ENCODE measurements at places on chromosomes 16 and 17. TPM values are rescaled to one million over a fixed set of nuclear protein-coding genes. Genes with fewer than 3 reads are reported as not detected.

DNA sequence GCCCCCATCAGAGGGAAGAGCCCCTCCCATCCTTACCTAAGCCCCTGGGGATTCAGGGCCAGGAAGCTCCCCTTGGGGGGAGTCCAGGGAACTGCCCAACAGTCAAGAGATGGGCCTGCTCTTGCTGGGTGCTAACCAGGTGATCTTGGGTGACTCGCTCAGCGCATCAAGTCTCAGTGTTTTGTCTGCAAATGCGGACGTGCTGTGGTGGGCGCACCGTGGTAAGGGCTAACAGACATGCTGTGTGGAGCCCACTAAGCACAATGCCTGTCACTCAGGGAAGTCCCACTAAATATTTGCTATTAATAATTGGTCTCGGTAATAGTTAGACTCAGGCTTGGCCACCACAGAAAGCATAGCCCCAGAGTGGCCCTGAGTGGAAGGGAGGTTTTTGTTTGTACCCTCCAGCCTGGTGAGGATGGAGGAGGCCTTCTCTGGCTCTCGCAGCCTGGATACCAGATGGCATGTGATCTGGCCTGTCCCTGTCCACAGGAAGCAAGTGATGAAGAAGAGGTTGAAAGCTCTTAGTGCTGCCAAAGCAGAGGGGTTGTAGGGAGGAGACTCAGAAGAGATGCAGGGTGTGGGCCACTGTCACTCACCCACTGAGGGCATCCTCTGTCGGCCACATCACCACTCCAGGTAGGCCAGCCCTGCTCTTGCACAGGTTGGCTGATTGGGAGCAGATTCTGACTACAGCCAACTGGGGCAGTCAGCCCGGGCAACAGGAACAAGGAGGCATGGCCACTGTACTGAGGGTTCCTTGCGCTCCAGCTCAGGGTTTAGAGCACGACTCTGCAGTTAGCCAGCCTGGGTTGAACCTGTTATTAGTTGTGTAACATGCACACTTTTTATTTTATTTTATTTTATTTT is 69.8 kb upstream of the KSR1 start:
- no peak overlapping the region for H3K27ac ChIP-seq
- H3K36me3 ChIP-seq = no peaks in the 10 kb centered on the region
- no peak overlapping the region for H3K4me3 ChIP-seq
- H3K27me3 ChIP-seq = peaks cover 18% of the 10 kb centered on the region
- H3K4me1 ChIP-seq = no peaks in the 10 kb centered on the region

The EVPL gene
- total RNA-seq = 0.02 TPM

- no peak overlapping the region for H3K4me3 ChIP-seq
- DNase-seq = no peak
- peaks cover 46% of the 10 kb centered on the region for H3K27me3 ChIP-seq
Observed at GRCh38 chr17:41784207-41784744, 2.2 kb downstream of the JUP start.

The ABAT gene
- total RNA-seq = 7.7 TPM

The BFAR gene
- 59.8 TPM for total RNA-seq

The FBF1 gene
- total RNA-seq = 20.0 TPM

The UMOD gene
- total RNA-seq = not detected

Data from activated T-helper 1 cell treated with anti-CD3 and anti-CD28 coated beads, Interleukin-12 subunit alpha, Interleukin-12 subunit beta, Interleukin-2, Interleukin-4 antibody, amounts not matched to agents 30 ng/mL and 10 ng/mL and 1 ng/mL, durations not matched to agents 14 hours and 24 hours and 36 hours (primary cell).